ENCODE measurements at places on chromosomes 3 and 15.

GRCh38 chr3:46931631-46932331, 44.8 kb downstream of the CCDC12 start:
- peak; percentile 35 for DNase-seq

DNA sequence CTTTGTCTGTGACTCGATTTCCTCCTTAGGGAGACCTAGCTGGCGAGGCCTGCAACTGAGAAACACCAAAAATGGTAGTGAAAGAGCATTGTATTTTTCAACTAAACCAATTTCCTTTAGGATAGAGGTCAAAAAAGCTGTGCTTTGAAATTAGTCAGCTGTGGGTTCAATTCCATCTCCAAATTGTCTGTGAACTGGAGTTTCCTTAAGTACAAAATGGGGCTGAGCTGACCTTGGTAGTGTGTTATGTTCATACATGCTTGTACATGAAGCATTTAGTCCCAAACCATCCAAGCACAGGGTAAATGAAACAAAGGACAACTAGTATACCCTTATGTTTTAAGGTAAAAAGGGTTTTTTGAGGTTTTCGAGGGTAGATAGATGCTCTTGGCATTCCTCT, 99.3 kb downstream of the RARB start:
- no peak for DNase-seq

DNA sequence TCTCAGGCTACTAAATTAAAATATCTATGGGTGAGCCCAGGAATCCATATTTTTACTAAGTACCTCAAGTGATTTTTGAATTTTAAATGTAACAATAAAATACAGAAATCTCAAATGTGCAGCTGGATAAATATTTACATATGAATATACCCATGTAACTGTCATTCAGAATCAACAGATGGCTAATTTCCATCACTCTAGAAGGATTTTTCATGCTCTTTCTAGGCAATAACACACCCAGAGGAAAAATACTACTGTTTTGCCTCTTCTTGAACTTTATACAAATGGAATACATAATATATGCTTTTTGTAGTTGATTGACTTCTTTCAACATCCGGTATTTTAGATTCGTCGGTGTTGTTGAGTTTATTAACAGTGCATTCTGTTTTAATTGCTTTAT, 601.3 kb upstream of the NECTIN3 start:
- DNase-seq = no peak

GRCh38 chr3:142279965-142280590, 54.7 kb upstream of the GK5 start:
- DNase-seq = peak; percentile 32

DNA sequence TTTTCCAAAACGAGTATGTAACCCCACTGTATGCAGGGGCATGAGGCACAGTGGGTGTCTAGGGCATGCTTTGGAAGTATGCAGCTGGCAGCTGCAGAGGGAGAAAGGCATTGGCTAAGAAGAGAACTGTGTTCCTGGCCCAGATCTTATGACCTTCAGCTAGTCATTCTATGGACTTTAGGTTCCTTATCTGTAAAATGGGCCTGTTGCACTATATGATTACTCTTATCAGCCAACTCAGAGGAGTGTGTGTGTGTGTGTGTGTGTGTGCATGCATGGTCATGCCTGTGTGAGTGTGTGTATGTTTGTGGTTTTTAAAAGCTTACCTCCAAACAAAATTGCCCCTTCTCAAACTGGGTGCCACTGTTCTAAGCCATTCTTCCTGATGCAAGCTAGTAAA, 27.4 kb upstream of the CHST2 start:
- no peak for DNase-seq

- DNase-seq = no peak
Measured at GRCh38 chr15:73334086-73334485, 34.7 kb downstream of the HCN4 start.

- no peak for DNase-seq
Measured at GRCh38 chr3:69326855-69327300, 59.0 kb downstream of the FRMD4B start.

GRCh38 chr3:14988988-14989394, 41.6 kb downstream of the NR2C2 start:
- peak; percentile 60 for DNase-seq

DNA sequence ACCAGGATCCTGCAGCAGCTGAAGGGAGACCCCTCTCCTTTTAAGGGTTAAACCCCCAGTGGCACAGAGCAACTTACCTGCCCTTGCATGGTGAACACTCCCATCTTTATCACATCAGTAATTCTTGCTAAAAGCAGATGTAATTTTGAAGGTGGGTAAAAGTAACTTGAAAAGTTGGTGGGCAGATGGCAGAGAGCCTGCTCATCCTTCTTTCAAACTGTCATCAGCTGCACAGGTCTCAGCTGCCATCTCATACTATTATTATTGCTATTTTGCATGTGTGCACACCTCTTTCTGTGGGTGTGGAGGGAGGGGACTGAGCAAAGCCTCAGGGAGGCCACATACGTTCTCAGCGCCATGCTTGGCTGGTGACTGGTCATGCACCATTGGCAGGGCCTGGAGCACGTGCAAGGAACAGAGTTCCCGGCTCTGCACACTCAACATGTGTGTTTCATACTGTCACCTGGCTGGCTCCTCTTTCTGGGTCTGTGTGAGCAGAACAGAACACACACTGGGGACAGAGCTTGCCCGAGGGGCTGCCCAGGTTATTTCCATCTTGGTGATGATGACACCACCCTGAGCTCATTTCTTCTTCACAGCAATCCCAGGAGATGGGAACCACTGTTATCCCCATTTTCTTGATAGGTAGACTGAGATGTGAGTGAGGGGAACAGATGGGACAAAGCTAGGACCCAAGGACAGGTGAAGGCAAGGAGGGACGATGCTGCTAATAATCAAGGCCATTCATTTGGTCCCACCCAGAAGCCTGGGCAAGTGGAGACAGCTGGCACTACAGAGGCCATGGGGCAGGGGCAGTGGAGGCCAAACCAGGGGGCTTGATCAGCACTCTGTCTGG, 95.8 kb upstream of the KLF13 start:
- DNase-seq = no peak

GRCh38 chr3:70067860-70068521, 68.5 kb downstream of the SAMMSON start:
- DNase-seq = no peak

DNA sequence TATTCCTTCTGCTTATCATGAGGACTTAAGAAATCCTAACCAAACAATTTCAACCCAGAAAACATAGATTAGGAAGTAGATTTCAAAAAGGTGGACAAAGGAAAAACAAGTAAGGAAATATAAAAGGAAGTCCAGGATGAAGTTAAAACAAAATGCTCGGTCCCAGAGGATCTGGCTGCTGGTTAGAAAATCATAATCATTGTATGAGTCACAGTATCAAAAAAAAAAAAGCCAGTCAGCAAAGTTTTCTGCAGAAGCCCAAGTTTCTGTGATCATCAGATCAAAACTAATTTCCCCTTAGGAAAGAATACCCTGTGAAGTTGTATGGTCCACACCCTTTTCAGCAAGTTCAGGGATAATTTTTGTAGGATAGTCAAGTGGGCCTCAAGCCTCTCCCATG, 43.0 kb upstream of the LRTM1 start:
- no peak for DNase-seq

- DNase-seq = no peak
Measured at GRCh38 chr15:42457445-42458442, 33.2 kb downstream of the ZNF106 start.

DNA sequence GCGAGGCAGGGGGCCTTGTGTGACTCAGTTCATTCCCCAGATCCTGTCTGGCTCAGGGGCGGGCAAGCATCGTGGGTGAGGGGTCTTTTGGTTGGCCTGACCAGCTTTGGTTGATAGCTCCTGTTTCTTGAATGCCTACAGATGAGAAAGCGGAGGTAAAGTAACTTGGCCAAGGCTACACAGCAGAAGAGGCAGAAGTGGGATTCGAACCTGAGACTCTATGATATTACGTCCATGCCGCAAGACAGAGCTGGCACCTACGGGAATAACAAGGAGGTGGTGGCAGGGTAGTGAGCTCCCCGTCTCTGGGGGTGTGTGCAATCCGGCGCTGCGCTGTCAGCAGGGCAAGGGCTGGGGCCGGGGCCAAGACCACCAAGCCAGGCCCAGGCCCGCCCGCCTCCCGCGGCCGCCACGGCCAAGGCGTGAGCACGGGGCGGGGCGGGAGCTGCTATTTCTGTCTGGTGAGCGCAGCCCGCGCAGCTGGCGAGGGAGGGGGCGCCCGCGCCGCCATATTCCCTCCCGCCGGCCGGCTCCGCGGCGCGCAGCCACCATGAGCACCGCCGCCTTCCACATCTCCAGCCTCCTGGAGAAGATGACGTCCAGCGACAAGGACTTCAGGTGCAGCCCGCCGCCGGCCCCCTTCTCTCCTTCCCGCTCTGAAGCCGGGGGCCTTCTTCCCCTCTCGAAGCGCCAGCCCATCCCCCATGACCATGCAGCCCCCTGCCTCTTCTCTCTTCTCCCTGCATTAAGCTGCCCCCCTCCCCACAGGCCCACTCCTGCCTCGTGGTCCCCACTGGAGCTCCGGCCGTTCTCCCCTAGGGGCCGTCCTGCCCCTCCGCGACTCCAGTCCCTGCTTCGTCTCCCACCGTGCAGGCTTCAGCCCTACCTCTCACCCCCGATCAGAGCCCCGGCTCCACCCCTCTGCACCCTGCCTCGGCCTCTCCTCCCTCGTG, at the start of gene CAND2:
TSS of gene CAND2 (plus strand) at position 510 of the 953 bp plus-strand sequence. CDS start at position 551, 41 bp downstream.
- DNase-seq = peak; percentile 31

DNA sequence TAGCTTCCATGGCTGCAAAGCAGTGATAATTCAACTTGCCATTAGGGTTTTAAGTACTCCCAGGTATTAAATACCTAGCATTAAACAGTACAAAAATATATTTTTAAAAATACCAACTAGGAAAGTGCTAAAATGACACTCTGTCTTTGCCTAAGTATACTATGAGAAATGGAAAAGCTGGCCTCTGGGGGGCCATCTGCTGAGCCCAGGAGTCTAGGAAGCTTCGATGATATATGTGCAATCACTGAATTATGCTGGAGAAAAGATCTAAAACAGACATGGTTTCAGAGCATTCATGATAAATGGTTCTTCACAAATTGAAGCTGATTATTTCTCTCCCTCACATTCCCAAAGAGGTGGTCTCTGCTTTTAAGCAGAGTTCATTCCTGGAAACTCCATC, 191.8 kb downstream of the OPA1 start:
- no peak for DNase-seq

DNA sequence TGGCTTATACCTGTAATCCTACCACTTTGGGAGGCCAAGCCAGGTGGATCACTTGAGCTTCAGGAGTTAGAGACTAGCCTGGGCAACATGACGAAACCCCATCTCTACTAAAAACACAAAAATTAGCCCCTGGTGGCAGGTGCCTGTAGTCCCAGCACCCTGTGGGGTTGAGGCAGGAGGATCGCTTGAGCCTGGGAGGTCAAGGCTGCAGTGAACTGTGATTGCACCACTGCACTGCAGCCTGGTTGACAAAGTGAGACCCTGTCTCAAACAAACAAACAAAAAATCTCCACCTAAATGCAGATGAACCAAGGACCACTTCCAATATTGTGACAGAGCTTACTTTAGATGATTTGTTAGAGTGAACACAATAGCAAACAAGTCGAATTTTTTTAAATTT, 53.7 kb downstream of the TP53BP1 start:
- DNase-seq = no peak

GRCh38 chr15:86540840-86541467, 461.3 kb downstream of the AGBL1 start:
- DNase-seq = no peak

GRCh38 chr15:50241684-50242450, 23.7 kb downstream of the HDC start:
- no peak for DNase-seq

- no peak for DNase-seq
Measured at GRCh38 chr15:55255714-55256113, 33.9 kb downstream of the RAB27A start.

GRCh38 chr3:156691920-156692319, 17.5 kb downstream of the TIPARP start:
- no peak for DNase-seq

DNA sequence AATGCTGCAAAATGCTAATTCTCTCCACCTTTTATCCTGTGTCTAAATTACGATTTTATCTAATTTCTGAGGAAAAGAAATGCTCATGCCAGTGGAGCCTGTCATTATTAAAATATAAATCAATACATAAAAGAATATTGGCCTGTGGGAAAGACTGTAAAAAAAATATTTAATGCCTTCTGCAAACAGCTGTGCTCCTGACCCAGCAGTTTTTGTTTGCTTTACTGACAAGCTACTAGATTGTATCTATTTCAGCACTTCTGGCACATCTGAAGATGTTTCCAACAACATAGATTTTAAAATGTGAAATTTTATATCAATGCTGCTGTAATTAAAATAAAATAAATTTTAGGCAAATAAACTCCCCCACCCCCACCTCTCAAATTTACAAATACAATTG, 493.6 kb upstream of the AGTR1 start:
- DNase-seq = peak; percentile 6

DNA sequence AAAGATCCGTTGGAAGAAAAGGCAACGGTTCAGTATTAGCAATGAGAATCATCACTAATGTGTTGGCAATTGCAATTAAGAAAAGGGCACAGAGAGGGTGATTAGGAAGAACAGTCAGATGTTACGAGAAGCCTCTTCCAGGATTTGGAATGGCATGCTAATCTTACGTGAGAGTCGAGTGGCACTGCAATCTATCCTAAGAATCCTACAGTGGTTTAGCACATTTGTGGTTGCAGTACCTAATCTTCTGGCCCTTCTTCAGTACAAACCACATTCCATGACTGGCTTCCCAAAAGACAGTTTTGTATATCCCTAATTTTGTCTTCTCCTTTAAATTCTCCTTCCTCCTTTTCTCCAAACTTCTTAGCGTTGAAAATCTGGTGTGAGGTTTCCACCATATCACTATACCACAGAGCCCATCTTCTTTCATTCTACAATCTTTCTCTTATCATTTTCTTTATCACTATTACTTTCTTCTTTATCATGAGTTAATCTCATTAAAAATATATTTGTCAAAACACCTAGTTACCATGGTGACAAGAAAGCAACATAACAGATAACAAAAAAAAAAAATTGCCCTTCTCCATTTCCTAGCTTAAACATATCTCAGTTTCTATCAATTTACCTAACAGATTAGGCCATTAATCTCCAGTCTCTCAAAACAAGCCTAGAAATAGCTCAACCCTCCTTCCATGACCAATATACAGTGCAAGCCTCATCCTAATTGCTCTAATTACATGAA, 60.1 kb downstream of the IGSF11 start:
- no peak for DNase-seq

DNA sequence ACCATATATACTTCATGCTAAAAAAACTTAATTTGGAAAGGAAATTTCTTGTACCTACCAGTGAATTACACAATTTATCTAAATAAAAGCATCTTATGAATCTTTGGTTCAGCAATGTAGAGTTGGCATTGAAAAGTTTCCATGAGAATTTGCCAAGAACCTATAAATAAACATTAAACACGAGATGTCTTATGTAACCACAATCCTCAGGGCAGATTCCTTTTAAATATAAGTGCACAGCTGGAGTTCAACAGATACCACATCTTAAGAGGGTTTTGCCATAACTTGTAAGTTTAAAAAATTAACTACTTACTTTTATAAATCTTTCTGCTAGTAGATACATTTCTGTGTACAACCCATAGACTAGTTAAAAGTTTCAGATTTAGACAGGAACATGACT, 499.3 kb upstream of the ARRDC4 start:
- no peak for DNase-seq

GRCh38 chr15:67674983-67675382, 132.5 kb downstream of the MAP2K5 start:
- no peak for DNase-seq
